ENCODE measurements at places on chromosomes 2 and 18. TPM values are rescaled to one million over a fixed set of nuclear protein-coding genes. Genes with fewer than 3 reads are reported as not detected.

The GREB1L gene
- 3.7 TPM for total RNA-seq

The TTN gene
- total RNA-seq = 5.5 TPM

The SPP2 gene
- not detected for total RNA-seq

The ITPRIPL1 gene
- total RNA-seq = 3.4 TPM

The NDUFB3 gene
- total RNA-seq = 198 TPM

The ALKAL2 gene
- 1.3 TPM for total RNA-seq

The FSHR gene
- not detected for total RNA-seq

The EPB41L3 gene
- 28.0 TPM for total RNA-seq

The RPRD1A gene
- 32.6 TPM for total RNA-seq

The ADNP2 gene
- 23.9 TPM for total RNA-seq

The VWA3B gene
- total RNA-seq = not detected

The PARD6G gene
- total RNA-seq = 0.54 TPM

The STPG4 gene
- not detected for total RNA-seq

The TANC1 gene
- total RNA-seq = 11.9 TPM

The PAX8 gene
- total RNA-seq = 1.5 TPM

The SMAD4 gene
- 298 TPM for total RNA-seq

The SIGLEC15 gene
- total RNA-seq = 8.4 TPM

The MDH1B gene
- total RNA-seq = 0.81 TPM

The BCL2 gene
- total RNA-seq = 4.2 TPM

The RNF103 gene
- total RNA-seq = 25.0 TPM

The GRB14 gene
- total RNA-seq = 6.9 TPM

The CMPK2 gene
- total RNA-seq = 11.0 TPM

The SP100 gene
- 151 TPM for total RNA-seq

The COMMD1 gene
- 126 TPM for total RNA-seq

The ANKRD62 gene
- total RNA-seq = not detected

The CHRND gene
- total RNA-seq = not detected

The MAP2 gene
- 2.1 TPM for total RNA-seq

The MERTK gene
- 0.65 TPM for total RNA-seq

The CPS1 gene
- total RNA-seq = 35.7 TPM

The CHST9 gene
- not detected for total RNA-seq

The TUBB8B gene
- total RNA-seq = not detected

The ASB18 gene
- not detected for total RNA-seq

The KLHL41 gene
- total RNA-seq = 2.1 TPM

The M1AP gene
- total RNA-seq = not detected

The PDE1A gene
- 34.9 TPM for total RNA-seq

The ZNF385B gene
- 4.8 TPM for total RNA-seq

The PDCD1 gene
- not detected for total RNA-seq

The PAIP2B gene
- total RNA-seq = 1.6 TPM

The MAP3K2 gene
- 22.0 TPM for total RNA-seq

The AQP12B gene
- not detected for total RNA-seq

The RMC1 gene
- total RNA-seq = 21.3 TPM

The CNTNAP5 gene
- total RNA-seq = not detected

The MYL1 gene
- not detected for total RNA-seq

The TPO gene
- not detected for total RNA-seq

The TWIST2 gene
- total RNA-seq = 15.8 TPM

The TBC1D8 gene
- 21.3 TPM for total RNA-seq

The SLC35G4 gene
- not detected for total RNA-seq

The CTDP1 gene
- 14.1 TPM for total RNA-seq

The GREB1 gene
- 1.7 TPM for total RNA-seq
